ENCODE measurements at places on chromosomes 1 and 21. TPM values are rescaled to one million over a fixed set of nuclear protein-coding genes. Genes with fewer than 3 reads are reported as not detected.

Gene PRELP
- 14.8 TPM for total RNA-seq

Gene PHF13
- total RNA-seq, result 9.7 TPM

Gene SIKE1
- 47.8 TPM for total RNA-seq

Gene LIPI
- not detected for total RNA-seq

Gene VSIG8
- 7.8 TPM for total RNA-seq
